ENCODE measurements at places on chromosomes 3 and 15.

DNA sequence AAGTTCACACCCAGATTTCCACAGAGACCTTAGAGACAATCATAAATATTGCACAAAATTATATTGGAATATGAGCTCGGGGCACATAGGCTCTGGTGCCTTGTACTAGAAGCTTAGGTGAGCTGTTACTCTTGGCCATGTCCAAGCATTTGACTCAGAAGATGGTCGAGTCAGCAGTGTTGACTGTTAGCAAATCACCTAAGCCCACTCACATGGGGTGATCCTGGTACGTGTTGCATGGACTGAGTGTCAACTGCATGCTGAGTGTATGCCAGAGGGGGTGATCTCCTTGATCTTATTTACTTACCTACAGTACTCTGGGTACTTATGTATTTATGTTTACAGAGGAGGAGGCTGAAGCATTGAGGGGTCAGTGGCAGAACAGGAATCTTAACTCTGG lies 14.0 kb downstream of the SMAD3 start:
- no peak for DNase-seq

- DNase-seq, result no peak
These were observed 203.3 kb downstream of the CDIN1 start for GRCh38 chr15:36782681-36783080.

DNA sequence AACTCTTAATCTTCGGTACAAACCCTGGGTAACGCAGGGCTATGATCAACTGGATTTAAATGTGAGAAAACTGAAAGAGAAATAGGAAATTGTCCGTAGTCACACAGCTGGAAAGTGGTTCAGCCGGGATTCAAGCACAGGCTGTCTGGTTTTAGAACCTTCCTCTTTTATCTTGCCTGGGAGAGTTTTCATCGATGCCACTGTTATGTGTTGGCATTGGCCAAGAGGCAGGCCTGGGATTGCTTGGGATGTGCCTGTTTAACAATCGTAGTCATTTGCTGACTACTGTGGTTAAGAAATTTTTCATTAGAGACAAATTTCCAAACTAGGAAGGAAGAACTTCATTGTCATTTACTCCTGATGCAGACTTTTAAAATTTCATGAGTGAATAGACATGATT lies 4.3 kb downstream of the MCTP2 start:
- DNase-seq, result no peak

DNA sequence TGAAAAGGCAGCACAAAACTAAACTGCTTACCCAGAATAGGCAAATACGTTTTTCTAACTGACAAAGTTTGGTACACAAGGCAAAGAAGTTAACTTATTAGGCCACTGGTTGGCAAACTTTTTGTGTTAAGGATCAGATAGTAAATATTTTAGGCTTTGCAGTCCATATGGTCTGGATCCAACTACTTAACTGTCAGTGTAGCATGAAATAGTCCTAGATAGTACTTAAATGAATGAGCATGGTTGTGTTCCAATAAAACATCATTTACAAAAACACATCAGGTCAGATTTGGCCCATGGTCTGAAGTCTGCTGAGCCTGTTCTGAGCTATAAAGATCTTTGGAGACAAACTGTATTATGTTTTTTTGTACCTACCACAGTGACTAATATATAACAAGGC lies 136.9 kb downstream of the PCCB start:
- DNase-seq, result no peak

DNA sequence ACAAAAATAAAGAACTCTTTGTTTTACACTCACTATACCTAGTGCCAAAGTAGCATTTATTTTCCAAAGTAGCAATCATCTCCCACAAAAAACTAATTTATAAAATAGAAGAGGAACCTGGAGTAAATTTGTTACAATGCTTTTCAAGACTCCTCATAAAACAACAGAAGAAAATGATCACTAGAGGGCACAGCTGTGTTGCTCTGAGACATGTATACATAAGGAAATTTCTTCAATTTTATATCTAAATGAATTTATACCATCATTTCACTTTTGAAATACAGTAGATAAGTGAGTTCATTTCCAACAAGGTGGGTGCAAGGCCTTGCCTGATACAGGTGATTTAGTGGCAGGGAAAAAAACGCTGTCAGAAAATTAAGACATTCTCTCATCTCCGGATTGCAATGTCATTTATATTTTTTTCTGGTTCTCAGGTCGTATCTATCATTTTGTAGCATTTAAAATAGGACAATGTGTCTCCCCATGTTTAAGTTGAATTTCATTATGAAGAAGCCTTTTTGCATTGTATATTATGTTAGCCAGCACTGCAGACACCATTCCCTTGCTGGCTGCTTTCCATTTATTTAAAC lies 25.3 kb upstream of the ARHGEF26 start:
- no peak for DNase-seq

- no peak for DNase-seq
These were observed 57.3 kb upstream of the RNF7 start for GRCh38 chr3:141680620-141681389.
